ENCODE measurements at places on chromosomes 16 and 17. TPM values are rescaled to one million over a fixed set of nuclear protein-coding genes. Genes with fewer than 3 reads are reported as not detected.

DNA sequence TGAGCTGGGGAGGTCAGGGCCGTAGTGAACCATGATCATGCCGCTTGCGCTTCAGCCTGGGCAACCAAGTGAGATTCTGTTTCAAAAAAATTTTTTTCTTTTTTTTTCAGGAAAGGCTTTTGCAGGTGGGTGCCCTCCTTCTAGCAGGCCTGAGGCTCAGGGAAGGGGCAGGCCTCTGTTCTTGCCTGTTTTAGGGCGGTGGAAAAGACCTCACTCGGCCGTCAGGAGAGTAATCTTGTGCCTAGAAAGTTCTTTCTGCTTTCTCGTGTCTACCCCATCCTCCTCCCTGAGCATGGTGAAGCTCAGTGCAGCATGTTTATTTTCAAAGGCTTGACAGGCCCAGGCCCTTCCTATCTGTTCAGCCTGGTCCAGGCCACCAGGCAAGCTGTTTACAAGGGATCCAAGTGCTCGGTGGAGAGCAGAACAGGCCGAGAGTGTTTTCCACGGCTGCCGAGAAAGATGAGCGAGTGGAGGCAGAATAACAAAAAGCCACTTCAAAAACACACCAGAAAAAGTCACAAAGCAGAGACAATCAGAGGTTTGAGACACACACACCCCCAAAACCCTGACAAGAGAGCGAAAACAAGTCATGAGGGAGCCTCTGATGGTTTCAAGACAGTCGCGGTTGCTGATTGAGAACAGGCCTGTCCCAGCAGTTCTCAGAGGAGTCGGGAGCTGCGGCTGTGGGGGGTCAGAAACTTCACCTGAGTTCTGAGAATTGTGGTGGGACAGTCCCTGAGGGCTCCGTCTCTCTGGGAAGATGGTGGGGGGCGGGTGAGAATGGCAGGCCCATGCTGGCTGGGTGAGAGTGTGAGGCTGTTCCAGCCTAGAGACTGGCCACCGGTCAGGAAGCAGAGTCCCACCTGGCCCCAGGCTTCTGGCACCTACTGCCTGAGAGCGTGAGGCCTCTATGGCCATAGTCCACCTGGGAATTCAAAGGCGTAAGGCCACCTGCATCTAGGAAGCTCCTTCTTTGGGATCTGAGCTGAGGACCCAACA, 37.5 kb upstream of the CCR7 start:
- no peak for DNase-seq
- H3K27me3 ChIP-seq: no peaks in the 10 kb centered on the region

DNA sequence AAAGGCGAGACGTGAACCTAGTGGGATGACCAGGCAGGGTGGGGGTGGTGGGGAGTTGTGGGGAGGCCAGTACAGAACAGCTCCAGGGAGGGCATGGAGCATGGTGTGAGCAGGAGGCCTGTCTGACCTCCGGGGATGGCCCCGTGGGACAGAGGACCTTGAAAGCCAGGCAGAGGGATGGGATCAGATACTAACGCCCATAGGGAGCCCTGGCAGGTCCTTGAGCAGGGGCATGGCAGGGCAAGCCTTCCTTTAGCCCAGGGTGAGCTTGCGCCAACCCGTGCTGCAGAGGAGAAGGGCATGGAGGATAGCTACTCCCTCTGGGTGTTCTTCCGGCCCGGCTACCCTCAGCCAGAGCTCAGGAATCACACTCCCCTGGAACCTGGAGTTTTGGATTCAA, 35.3 kb downstream of the TMEM235 start:
- H3K27ac ChIP-seq: no peak overlapping the region
- H3K36me3 ChIP-seq: no peaks in the 10 kb centered on the region
- H3K27me3 ChIP-seq: peaks cover 21% of the 10 kb centered on the region

TERB1 gene
- polyA plus RNA-seq: not detected

NOG gene
- polyA plus RNA-seq: 0.15 TPM

DNA sequence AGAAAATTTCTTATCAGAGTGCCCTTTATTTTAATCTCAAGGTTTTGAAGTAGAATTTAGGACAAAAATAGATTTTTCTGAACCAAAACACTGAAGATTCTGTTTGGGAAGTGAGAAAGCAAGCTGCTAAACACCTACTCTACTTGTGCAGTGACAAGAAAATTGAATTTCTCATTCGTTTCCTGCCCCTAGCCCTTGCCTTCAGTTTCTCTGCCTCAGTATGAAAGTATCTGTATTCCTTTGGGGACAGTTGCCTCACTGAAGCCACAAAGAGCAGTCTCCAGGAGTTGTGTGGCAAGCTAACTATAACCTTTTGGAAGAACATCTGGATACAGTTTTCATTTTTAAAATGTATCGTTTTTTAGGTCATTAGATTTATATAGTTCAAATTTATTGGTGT, 19.7 kb downstream of the MOSMO start:
- peaks cover 26% of the 10 kb centered on the region for H3K4me1 ChIP-seq
- no peak overlapping the region for H3K27ac ChIP-seq
- no peaks in the 10 kb centered on the region for H3K27me3 ChIP-seq

GRCh38 chr17:14091367-14091766, 22.1 kb downstream of the COX10 start:
- H3K4me1 ChIP-seq: peaks cover 33% of the 10 kb centered on the region
- DNase-seq: no peak
- H3K27me3 ChIP-seq: no peaks in the 10 kb centered on the region
- H3K27ac ChIP-seq: no peak overlapping the region
- H3K36me3 ChIP-seq: no peaks in the 10 kb centered on the region

GRCh38 chr17:20996724-20997615, 45.8 kb downstream of the USP22 start:
- peaks cover 56% of the 10 kb centered on the region for H3K4me1 ChIP-seq
- no peaks in the 10 kb centered on the region for H3K36me3 ChIP-seq
- no peak overlapping the region for H3K27ac ChIP-seq

DNA sequence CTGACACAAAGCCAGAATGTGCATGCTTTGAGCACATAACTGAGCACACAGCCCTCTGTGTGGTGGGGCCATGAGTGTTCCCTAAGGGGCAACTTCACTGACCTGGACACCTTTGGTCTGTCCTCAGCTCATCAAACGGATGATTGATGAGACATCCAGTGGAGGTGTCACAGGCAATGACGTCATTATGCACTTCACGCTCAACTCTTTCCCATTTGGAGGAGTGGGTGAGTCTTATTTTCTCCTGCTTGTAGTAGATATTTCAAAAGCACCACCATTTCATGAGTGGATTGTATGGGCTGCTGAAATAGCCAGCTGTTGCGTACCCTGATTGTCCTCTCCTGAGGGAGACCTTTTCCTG, 16.2 kb downstream of the ALDH3A2 start:
- peaks cover 19% of the 10 kb centered on the region for H3K4me1 ChIP-seq
- H3K27me3 ChIP-seq: no peaks in the 10 kb centered on the region
- no peak for DNase-seq
